ENCODE measurements at places on chromosomes 1 and 21. TPM values are rescaled to one million over a fixed set of nuclear protein-coding genes. Genes with fewer than 3 reads are reported as not detected.

DEGS1 gene
- 36.4 TPM for total RNA-seq

GRCh38 chr1:35488336-35488735, 68.9 kb downstream of the KIAA0319L start:
- no peaks in the 10 kb centered on the region for H3K4me1 ChIP-seq
- H3K4me3 ChIP-seq, result no peak overlapping the region
- no peaks in the 10 kb centered on the region for H3K27me3 ChIP-seq
- H3K36me3 ChIP-seq, result no peaks in the 10 kb centered on the region
- DNase-seq, result no peak

DNA sequence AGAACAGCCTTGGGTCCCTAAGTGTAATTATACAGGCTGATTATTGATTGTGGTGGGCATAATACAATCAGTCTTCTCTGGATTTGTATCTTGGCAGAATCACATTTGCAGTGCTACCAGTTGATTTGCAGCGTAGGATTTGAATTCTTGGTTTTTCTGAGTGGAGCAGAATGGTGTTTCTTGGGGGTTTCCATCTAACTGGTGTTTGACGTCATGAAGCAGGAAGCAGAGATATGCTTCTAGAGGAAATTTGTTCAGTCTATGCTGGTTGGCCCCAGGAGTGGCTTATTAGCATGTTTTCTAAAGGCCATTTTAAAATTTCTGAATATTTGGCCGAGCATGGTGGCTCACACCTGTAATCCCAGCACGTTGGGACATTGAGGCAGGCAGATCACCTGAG, 3.4 kb downstream of the CTTNBP2NL start:
- no peaks in the 10 kb centered on the region for H3K27me3 ChIP-seq
- DNase-seq, result no peak
- no peak overlapping the region for H3K27ac ChIP-seq
- H3K4me3 ChIP-seq, result no peak overlapping the region
- H3K4me1 ChIP-seq, result peaks cover 12% of the 10 kb centered on the region

SELL gene
- total RNA-seq, result not detected

DNA sequence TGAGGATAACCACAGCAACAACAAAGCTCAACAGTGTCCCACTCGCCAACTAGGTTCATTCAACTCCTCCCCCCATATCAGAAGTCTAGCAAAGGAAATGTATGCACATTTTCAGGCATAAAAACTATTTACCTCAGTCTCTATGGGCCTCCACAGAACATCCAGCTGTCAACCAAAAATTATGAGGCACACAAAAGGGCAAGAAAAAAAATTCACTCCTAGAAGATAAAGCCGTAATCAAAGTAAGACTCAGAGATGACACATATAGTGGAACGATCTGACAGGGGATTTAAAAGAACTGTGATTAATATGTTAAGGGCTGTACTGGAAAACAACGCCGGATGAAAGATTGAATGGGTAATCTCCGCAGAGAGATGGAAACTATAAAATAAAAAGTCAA, 158.7 kb downstream of the NTPCR start:
- H3K36me3 ChIP-seq, result no peaks in the 10 kb centered on the region
- no peak for DNase-seq
- peaks cover 10% of the 10 kb centered on the region for H3K4me1 ChIP-seq
- no peaks in the 10 kb centered on the region for H3K27me3 ChIP-seq

All from cardiac muscle cell (in vitro differentiated cells and primary cell).